ENCODE measurements at places on chromosomes 5 and 9.

GRCh38 chr9:89661956-89662717 lies 57.3 kb downstream of the GADD45G start:
- no peak for DNase-seq

DNA sequence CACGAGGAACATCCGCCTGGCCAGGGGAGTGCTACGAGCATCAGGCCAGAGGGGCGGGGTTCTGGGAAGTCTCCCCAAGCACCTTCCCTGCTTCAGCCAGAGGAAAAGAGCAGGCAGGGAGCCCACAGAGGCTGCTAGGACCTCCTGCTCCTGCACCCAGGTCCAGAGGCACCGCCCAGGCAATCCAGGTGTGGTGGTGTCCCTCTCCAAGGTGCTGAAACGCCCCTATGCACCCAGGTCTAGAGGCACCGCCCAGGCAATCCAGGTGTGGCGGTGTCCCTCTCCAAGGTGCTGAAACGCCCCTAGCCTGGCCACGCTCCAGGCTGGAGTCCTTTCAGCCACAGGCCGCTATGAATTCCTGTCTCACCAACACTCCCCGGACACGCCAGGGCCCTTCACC lies 10.7 kb upstream of the UBAC1 start:
- peak; percentile 47 for DNase-seq

GRCh38 chr5:170560938-170561337 lies 57.1 kb downstream of the KCNIP1 start:
- no peak for DNase-seq

GRCh38 chr9:4684820-4685219 lies 5.5 kb downstream of the CDC37L1 start:
- no peak for DNase-seq

DNA sequence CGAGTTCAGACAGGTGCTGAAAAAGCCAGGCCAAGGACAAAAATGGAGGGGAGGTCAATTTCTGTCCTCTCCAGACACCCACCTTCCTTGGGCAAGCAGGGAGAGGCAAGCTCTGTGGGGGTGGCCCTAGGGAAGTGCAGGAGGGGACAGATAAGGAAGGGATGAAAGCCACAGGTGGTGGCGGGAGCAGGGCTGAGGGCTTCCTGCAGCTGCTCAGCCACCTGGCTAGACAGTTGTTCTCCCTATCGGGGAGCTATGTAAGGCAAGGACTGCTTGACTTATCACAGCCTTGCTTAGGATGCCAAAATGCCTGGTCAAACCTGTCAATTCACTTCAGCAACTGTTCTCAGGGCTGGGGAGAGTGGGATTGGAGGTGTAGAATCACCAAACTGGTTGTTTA lies 266.1 kb downstream of the ZSWIM6 start:
- no peak for DNase-seq

DNA sequence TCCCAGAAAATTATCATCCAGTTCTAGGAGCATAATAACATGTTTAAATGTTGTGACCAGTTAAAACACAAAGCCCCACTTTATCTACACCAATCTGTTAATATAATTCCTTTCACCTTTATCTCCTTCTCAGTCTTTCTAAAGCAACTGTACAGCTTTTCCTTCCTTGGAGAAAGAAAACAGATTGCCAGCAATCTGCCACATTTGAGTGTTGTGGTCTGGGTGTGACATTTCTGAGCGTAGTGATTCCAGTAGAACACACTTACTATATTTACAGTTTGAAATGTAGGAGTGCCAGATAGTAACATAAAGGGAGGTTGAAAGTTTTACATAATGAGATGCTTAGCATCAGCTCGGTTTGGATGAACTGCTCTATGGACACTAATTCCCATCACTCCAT lies 76.1 kb downstream of the KCNN2 start:
- DNase-seq = no peak

- DNase-seq = no peak
Observed at GRCh38 chr9:70081120-70081495, 37.5 kb downstream of the MAMDC2 start.

- no peak for DNase-seq
Observed at GRCh38 chr9:99118782-99119466, 14.0 kb downstream of the TGFBR1 start.

- DNase-seq = no peak
Observed at GRCh38 chr5:18772475-18772874, 1138.2 kb downstream of the TAF11L14 start.
